SK-MEL-5 (cell line): ENCODE measurements at places on chromosomes 16 and 17.

DNA sequence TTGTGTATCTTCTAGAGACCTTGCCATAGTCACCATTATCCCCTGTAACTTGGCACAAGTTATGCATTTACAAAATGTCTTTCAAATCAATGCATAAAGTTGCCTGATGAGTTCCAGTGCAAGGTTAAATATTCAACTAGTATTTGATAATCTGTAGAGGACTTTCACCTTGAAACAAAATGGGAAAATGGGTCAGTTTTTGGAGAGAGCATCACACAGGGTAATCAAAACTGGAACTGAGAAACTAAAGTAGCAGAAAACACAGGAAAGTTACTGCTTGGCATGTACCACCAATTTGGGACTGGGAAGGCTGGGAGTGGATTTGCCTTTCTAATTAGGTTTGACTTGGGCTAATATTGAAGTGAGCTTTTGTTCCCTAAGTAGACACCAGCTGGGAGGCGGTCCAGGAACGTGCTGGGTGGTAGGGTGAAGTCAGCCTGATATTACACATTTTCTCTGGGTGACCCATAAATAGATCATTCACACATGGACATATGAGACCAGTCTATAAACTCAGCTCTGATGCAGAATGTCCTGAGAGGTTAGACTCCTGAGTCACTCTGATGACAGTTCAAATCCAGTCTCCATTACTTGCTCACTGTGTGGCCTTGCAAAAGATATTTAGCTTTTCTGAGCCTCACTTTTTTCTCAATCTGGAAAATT is 152.3 kb downstream of the PCTP start:
- no peak for DNase-seq

- no peak for DNase-seq
Measured at GRCh38 chr17:38571833-38572668, 33.7 kb downstream of the SRCIN1 start.

- no peak for DNase-seq
Measured at GRCh38 chr16:73154063-73154870, 106.3 kb upstream of the ZFHX3 start.

- peak; percentile 43 for DNase-seq
Measured at GRCh38 chr16:15523092-15523541, 88.7 kb downstream of the BMERB1 start.

DNA sequence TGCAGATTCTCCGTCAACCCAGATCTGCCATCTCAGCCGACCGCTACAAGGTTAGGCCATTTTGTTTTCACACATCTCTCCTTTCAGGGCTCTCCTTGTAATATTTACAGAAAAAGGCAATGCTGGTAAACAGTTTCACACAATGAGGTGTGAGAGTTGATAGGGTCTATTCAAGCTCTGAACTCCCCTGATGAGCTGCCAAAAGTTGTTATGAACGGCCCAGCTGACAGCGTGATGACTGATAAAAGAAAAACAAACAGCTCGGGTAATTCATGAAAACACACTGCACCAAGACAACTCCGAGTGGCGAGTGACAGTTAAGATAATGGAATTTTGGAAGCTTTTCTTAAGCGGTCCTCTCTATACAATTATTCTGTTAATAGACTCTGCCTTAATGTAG is 68.1 kb upstream of the IRX5 start:
- no peak for DNase-seq

GRCh38 chr17:77693776-77694175 is 264.7 kb upstream of the TNRC6C start:
- no peak for DNase-seq

- DNase-seq, result peak; percentile 81
Measured at GRCh38 chr16:9033125-9033830, 58.2 kb upstream of the HAPSTR1 start.

DNA sequence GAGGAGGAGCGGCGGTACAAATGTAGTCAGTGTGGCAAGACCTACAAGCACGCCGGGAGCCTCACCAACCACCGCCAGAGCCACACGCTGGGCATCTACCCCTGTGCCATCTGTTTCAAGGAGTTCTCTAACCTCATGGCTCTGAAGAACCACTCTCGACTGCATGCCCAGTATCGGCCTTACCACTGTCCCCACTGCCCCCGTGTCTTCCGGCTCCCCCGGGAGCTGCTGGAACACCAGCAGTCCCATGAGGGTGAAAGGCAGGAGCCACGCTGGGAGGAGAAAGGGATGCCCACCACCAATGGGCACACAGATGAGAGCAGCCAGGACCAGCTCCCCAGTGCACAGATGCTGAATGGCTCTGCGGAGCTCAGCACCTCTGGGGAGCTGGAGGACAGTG is 2.8 kb downstream of the ZNF646 start:
- DNase-seq, result no peak

DNA sequence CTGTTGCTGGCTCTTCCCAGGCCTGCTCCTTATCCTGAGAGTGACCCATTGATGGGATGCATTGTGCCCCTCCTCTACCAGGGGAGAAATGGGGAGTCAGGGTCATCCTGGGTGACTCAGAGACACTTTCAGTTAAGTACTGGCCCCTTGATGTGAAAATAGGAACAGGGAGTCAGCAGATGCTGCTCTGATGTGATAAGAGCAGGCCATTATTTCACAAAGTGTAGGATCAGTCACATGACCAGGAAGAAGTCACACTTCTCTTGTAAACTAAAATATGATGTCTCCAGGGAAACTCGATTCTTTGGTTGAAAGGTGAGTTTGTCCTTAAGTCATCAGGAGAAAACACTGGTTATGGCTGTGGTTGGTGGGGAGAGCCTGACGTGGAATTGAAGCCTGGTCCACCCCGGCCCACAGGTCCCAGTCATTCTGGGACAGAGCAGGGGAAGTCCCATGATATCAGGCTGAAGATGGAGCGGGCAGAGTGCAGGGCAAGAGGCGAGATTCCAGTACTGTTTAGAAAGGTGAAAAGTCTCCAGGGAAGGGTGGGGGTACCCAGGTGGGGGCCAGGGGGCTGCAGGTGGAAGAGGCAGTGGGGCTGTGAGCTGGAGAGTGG is 88.6 kb upstream of the NLRP1 start:
- DNase-seq, result no peak

DNA sequence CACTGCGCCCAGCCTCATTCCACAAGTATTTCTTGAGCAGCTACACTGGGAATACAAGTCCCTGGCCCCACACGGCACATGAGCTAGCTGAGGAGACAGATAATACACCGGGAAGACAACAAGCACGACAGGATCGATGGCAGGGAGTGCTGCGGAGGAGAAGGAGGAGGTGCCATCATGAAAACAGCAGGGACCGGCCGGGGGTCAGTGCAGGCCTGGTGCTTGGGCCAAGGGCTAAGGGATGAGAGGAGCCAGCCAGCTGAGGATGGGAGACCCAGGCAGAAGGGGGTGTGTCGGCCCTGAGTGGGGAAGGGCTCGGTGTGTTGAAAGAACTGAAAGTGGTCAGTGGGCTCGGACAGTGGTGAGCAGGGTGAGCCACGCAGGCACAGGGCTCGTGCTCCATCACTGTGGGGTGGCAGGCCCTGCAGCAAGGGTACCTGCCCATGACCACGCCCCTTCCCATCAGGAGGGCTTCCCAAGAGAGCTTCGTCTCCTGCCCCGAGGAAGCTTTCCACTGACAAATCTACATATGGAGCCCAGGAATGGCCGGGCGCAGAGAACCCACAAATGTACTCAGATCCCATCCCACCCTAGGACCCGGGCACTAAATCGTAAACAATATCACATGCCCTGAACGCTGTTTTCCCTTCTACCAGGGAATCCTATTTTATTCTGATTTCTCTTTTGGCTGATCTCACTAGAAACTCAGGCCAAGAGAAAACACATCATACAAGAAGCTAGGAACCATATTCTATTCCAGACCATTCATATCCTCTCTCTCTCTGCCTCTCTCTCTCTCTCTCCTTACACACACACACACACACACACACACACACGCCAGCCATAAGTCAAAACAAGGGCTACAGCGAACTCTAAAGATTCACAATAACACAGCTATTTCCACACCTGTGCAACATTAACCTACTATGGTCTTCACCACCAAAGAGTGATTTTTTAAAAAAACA is 50.7 kb upstream of the TNRC6C start:
- DNase-seq, result no peak
